RWPE2 (cell line): ENCODE measurements at places on chromosomes 5 and 9.

DNA sequence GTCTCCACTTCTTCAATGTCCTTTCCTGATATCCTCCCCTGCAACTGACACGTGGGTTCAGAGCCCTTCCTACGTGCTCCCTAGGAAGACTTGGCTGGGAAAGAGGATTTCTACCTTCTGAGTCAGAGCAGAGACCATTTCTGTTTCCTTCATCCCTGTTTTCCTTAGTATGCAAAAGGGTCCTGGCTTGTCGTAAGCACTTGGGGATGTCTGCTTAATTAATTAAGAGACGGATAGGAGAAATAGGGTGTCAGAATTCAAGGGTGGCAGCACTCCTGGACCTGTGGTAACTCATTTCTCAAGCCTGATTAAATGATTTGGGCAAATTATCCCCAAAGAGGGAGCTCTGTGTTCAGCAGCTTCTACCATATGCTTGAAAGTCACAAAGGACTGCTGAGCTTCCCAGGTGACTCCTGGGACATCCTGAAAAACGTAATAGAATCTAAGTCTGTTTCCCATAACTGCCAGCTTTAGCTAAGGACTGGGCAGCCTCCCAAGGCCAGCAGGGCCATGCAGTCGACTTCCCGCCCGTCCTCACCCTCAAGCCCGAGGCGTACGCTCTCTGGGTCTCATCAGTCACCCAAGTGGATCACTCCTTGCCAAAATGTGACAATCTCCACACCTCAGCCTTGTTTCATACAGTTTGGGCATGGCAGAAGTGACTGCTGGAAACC, 20.5 kb downstream of the ABCA1 start:
- DNase-seq = no peak

- no peak for DNase-seq
Observed at GRCh38 chr5:82073179-82073578, 101.4 kb downstream of the ATG10 start.

- no peak for DNase-seq
Observed at GRCh38 chr5:39547553-39548154, 122.9 kb upstream of the DAB2 start.

- DNase-seq = no peak
Observed at GRCh38 chr9:82196622-82197441, 208.3 kb downstream of the SPATA31D1 start.

GRCh38 chr5:112232667-112233066, 186.4 kb downstream of the EPB41L4A start:
- DNase-seq = no peak

DNA sequence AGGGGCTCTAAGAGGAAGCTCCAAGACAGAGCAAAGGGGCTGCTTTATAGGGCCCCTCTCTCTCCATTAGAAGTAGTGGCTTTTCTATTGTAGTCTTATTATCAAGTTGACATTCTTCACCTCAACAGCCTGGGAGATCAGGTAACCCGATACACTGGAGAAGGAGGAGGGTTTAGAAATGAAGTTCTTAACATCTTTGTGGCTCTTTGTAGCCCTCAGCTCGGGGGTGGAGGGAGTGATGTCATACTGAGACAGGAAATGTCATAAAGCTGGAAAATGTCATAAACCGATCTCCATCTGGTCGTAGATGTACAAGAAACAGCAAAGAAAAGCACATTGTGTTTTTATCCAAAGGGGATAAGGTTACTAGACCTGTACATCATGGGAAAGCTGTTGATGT, 17.9 kb downstream of the PDZD2 start:
- no peak for DNase-seq

GRCh38 chr5:147507480-147508126, 2.3 kb downstream of the DPYSL3 start:
- DNase-seq = no peak

DNA sequence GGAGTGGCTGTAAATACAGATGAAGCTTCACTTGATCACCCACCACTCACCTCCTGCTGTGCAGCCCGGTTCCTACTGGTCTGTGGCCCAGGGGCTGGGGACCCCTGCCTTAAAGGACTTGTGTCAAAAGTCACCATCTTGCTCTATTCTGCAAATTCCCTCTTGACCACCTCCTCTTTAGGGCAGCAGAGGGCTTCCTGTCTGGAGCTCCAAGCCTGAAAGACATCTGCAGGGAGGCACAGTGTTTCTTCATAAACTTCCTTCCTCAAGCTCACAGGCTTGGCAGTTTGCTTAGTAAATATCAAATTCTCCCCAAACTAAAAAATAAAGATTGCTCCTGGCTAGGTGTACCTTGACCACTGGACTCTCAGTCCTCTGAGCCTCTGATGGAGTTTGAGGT, 104.4 kb downstream of the FRMD3 start:
- no peak for DNase-seq

DNA sequence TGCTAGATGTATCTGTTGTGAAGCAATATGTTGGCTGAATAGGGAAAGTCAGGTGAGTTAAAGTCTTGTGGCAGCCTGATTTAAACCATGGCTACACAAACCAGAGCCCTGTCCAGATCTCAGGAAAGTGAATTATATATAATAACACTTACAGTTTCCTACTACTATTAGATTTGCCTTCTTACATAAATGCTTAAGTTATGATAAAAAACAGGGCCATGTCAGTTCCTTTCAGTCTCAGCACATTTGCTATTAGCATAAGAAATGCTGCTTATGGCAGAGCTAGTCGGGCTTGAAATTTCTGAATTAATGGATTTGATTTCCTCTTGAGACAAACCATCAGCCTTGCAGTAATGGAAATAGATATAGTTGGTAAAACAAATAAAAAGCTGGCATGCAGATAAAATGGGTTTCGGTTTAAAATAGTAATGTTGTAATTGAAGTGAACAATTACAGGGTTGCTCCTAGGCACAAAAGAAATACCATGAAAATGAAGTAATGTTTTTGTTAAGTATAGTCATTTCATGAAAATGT, 664.2 kb upstream of the ZNF608 start:
- no peak for DNase-seq

DNA sequence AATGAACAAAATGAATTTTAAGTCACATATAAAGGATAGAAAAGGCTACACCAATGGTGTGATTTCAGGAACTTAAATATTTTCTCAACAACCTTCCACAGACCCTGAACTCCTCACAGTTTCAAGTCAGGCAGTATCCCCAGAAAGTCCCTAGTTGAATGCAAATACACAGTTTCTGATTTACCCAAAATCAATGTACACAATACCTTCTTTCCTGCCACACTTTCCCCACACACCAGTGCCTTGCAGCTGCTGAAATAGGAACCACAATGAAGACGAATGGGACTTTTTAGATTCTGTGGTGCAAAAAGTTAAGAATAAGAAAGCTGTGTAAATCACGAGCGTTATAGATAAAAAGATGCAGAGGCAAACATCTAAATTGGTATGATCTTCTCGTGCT, 552.4 kb upstream of the MEF2C start:
- DNase-seq = no peak

DNA sequence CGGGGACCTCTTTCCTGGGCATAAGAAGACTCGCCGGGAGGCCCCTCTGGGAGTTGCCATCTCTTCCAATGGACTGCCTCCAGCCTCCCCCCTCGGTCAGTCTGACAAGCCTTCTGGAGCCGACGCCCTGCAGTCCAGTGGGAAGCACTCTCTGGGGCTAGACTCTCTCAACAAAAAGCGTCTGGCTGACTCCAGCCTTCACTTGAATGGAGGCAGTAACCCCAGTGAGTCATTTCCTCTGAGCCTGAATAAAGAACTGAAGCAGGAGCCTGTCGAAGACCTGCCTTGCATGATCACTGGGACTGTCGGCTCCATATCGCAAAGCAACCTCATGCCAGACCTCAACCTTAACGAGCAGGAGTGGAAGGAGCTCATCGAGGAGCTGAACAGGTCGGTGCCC, 28.4 kb upstream of the LTC4S start:
- no peak for DNase-seq

DNA sequence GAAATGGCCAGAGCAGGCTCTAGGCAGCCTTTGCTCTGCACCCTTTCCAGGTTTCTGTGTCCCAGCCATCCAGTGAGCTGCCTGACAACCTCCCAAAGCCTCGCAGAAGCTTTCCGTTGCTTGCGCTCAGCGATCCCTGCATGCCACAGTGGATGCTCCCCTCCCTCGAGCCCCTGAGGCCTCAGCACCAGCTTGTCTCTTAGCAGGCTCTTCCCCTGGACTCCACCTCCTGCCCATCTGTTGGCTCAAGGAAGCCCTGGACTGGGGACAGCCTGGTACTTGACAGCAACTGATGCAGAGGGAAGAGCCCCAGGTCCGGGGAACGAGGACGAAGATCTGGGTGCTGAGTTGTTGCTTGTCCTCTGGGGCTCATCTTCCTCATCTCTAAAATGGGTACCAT, 23.2 kb downstream of the TSPAN17 start:
- no peak for DNase-seq

DNA sequence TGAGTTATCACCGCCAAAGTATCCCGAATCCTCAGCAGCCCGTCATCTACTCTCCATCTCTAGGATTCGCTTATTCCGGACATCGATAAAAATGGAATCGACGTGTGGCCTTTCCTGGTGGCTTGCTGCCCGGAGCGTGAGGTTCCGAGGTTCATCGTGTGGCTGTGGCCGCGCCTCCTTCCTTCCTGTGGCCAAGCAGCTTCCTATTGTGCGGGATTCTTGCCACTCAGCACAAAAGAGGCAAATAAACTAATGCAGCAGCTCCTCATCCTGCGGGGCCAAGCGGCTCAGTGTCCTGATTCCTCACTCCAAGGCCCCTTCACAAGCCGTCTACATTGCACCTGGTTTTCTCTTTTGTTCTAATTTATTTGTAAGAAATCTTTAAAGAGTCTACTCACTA, 800.9 kb downstream of the CDH9 start:
- DNase-seq = no peak

DNA sequence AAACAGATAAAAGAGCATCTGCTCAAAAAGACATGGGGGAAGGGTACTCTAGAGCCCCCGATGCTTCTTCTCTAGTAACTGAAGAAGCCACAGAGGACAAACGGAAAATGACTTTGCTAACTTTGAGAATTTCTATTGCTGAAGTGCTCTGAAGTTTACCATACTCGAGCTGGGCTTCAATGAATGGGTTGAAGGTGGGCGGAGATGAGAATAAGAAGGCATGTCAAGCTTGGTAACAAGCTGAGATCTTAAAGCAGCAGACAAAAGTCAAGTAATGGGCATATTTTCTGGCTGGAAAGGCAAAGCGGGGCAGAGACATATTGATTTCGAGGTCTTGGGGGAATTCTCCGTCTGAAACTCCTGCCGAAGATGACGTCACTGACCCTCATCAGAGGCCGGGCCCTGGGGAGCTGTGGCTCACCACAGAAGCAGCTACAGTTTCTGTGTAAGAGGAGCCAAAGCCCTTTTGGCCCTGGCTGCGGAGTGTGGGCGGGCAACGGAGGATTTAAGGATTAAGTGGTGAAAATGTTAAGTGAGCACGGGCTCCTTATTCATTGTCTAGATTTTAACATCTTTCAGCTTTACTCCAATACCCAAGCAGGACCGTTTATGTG, 115.8 kb upstream of the SLIT3 start:
- DNase-seq = no peak

- no peak for DNase-seq
Observed at GRCh38 chr9:85202596-85202995, 533.1 kb downstream of the NTRK2 start.

- DNase-seq = no peak
Observed at GRCh38 chr5:148179234-148179824, 11.0 kb downstream of the SPINK14 start.

- no peak for DNase-seq
Observed at GRCh38 chr5:150960791-150961396, 56.1 kb upstream of the ZNF300 start.

- no peak for DNase-seq
Observed at GRCh38 chr5:167378894-167379723, 912.3 kb upstream of the WWC1 start.

- DNase-seq = no peak
Observed at GRCh38 chr5:162227075-162227474, 159.5 kb downstream of the GABRG2 start.

DNA sequence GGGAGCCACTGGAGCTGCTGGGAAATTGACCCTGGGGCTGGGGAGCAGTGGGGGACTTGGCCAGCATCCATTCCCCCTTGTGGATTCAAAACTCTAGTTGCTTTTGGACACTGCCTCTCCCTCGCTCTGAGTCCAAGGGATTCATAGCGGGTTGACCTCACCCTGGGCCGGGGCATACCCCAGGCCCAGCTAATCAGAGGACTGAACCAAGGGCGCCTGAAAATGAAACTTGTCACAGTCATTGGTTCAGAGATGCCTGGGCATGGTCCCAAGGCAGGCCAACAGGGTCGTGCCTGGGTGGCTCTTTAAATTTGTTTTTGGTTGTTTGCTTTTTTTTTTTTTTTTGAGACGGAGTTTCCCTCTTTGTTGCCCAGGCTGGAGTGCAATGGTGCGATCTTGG, 22.6 kb downstream of the STK10 start:
- DNase-seq = no peak

DNA sequence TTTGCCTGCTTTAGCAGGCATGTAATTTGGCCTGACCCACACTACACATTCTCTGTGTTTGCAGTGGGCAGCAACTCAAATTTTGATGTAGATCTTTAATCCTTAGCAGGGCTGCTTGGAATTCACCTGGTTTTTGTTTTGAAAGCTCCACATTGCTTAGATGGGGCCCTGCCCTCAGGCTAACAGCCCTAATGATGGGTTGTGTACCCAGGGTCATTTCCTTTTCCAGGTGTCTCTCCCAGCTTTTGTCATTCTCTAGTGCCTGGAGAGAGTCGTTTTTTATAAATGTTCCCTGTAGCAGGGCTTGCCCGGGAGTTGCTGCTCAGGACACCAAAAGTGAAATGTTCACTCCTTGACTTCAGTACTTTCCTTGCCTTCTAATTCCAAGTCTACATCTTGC, 126.3 kb downstream of the TRIO start:
- no peak for DNase-seq

DNA sequence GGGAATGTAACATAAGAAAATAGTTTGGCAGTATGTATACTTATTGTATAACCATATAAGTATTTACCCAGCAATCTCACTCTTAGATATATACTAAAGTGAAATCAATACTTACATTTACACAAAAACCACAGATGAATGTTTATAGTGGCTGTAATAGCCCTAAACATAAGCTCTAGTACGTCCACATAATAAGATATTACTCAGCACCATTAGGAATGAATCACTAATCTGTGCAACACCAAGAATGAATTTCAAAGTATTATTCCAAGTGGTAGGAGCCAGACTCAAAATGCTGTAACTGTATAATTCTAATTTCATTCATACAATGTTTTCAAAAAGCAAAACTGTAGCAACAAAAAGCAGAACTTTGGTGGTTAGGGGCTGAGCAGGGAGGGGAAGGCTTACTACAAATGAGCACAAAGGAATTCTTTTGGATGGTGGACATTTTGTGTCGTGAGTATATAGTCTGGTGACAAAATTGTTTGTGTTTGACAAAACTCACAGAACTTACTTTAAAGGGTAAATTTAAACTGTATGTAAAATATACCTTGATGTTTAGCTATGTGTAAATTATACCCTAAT, 11.9 kb upstream of the C5orf46 start:
- no peak for DNase-seq

- no peak for DNase-seq
Observed at GRCh38 chr9:126956917-126957686, 42.5 kb downstream of the RALGPS1 start.
